ENCODE measurements at places on chromosomes 4 and X.
A peak's percentile ranks its signal among the peaks of the same experiment; 100 is the strongest.

DNA sequence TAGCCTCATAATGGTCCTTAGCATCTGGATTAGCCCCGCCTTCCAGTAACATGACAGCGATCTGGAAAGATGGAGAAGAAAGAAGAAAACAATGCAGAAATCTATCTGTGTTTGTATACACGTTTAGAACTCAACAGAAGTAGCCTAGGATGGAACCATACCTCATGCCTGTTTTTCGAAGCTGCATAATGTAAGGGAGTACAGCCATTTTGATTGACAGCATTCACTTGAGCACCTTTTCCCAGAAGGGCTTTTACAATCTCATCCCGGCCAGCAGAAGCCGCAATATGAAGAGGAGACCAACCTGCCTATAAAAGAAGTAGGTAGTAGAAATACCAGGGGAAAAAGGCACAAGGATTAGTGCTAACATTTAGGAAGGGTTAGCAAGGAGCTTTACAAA, 3.5 kb downstream of the PSMD10 start:
- DNase-seq, result no peak

GRCh38 chr4:2041239-2042130, 17.6 kb upstream of the NAT8L start:
- DNase-seq, result peak; percentile 90

GRCh38 chr4:48138936-48139335, 4.9 kb upstream of the TXK start:
- DNase-seq, result no peak

DNA sequence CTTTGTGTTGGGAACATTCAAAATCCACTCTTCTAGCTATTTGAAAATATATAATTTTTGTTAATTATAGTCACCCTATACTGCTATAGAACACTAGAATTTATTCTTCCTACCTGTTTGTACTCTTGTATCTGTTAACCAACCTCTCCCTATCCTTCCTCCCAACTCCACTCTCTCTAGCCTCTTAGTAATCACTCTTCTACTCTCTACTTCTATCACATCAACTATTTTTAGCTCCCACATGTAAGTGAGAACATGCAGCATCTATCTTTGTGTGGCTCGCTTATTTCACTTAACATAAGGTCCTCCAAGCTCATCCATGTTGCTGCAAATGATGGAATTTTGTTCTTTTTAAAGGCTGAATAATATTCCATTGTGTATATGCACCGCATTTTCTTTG, 537.3 kb downstream of the MID1IP1 start:
- DNase-seq, result no peak

Data from activated CD4-positive, CD25-positive, alpha-beta regulatory T cell treated with anti-CD3 and anti-CD28 coated beads, Interleukin-2, amount 50 U/mL, for 72 hours (primary cell).